ENCODE measurements at places on chromosomes 5 and 9.

- DNase-seq: no peak
Measured at GRCh38 chr5:41878173-41878572, 7.9 kb upstream of the OXCT1 start.

DNA sequence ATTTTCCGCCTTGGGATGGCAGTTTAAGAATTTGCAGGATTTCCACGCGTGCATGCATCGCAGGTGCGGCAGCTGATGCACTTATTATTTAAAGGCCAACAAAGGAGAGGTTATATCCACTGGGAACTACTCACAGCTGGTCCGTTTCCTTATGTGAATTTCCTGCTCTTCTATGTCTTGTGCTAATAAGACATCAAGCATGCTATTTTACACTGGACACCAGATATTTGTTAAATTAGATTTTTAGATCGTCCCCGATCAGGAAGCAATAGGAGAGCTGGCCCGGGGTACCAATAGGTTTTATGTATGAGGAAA, 476 bp upstream of the DTWD2 start:
- no peak for DNase-seq

DNA sequence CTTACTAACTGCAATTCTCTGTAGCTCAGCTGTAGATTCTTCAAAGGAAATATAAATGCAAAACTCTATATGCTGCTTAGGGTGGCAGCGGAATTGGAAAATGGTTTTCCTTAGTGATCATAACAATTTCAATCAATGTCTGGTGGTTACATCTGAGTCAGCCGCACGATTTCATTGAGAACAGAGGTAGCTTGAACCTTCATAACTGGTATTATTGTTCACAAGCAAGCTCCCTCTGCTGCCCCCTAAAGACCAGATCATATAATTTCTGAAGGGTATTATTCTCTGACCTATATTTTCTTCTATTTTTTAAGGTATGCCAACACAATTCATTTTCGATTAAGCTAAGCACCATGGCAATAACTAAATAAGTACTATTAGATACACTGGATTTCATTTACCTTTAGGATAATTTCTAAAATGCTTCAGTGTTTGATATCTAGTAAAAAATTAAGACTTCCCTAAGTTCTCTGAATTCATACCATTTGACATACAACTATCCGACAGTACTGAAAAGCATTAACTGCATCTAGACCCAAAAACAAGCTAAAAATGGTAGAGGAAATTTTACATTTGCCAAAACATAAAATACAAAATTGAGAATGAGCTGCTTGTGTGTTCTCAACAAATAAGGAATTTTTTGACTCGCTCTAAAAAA, 181.1 kb upstream of the SPEF2 start:
- DNase-seq: no peak

- DNase-seq: no peak
Measured at GRCh38 chr5:257148-257547, 14.3 kb upstream of the PDCD6 start.

DNA sequence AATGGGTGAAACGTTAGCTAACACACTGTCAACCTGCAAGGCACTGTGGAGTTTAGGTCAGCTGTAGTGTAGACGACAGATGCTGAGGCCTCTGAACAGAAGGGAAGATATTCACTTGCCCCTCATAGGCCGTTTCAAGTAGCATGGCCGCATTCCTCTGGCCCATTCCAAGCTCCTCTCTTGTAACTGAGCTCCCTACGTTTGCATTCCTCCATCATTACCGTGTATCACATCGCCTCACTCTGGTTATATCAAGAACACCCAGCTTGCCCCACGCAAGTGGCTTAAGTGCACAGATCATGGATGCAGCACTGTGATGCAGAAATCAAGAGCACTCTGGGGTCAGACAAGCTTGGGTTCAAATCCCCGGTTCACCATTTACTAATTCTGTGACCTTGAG, 43.3 kb downstream of the PRELID2 start:
- no peak for DNase-seq
